ENCODE measurements at places on chromosomes 6 and 20.

DNA sequence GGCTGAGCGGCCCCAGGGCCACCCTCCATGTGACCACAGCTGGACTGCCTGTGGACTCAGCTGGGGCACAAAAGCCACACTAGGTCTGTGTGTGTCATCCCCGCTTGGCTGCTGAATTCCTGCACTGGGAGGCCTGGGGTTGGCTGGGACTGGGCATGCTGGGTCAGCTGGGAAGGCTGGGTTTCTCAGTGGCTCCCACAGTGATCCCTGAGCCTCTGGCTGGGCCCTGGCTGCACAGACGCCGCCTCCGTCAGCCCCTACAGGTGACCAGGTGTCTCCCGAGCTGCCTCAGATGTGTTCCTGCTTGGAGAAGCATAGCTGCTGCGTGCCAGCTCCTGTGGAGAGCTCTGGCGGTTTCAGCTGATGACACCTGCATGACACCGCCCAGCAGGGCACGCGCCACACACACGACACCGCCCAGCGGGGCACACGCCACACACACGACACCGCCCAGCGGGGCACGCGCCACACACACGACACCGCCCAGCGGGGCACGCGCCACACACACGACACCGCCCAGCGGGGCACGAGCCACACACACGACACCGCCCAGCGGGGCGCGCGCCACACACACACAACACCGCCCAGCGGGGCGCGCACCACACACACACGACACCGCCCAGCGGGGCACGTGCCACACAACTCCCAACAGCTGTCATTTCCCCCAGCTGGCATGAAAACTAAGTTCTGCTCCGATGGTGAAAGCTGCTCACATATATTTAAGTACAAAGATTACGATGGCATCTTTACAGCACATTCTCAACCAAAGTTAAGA is 88.8 kb downstream of the TAF4 start:
- H3K36me3 ChIP-seq, result peaks cover 71% of the 10 kb centered on the region
- no peak overlapping the region for H3K27ac ChIP-seq
- no peak overlapping the region for H3K4me3 ChIP-seq
- DNase-seq, result no peak

GRCh38 chr20:46914789-46915379 is 20.2 kb downstream of the EYA2 start:
- no peak overlapping the region for H3K4me3 ChIP-seq
- no peaks in the 10 kb centered on the region for H3K27me3 ChIP-seq
- H3K4me1 ChIP-seq, result no peaks in the 10 kb centered on the region
- no peaks in the 10 kb centered on the region for H3K36me3 ChIP-seq
- peak overlapping the region; percentile 60 for H3K27ac ChIP-seq
- no peak for DNase-seq

GRCh38 chr6:150735341-150735851 is 130.1 kb upstream of the MTHFD1L start:
- no peak for DNase-seq
- no peak overlapping the region for H3K27ac ChIP-seq
- H3K36me3 ChIP-seq, result peaks cover 5% of the 10 kb centered on the region
- no peaks in the 10 kb centered on the region for H3K4me1 ChIP-seq

- H3K4me3 ChIP-seq, result no peak overlapping the region
- DNase-seq, result no peak
- H3K4me1 ChIP-seq, result no peaks in the 10 kb centered on the region
- no peak overlapping the region for H3K27ac ChIP-seq
These were observed 9.9 kb downstream of the VSTM2L start for GRCh38 chr20:37912874-37913273.

GRCh38 chr20:38286586-38287531 is 17.1 kb upstream of the BPI start:
- no peak overlapping the region for H3K4me3 ChIP-seq
- H3K4me1 ChIP-seq, result no peaks in the 10 kb centered on the region
- no peaks in the 10 kb centered on the region for H3K27me3 ChIP-seq

Measured in ascending aorta (tissue), 2 donors.